ENCODE measurements at places on chromosomes 2 and 18.

DNA sequence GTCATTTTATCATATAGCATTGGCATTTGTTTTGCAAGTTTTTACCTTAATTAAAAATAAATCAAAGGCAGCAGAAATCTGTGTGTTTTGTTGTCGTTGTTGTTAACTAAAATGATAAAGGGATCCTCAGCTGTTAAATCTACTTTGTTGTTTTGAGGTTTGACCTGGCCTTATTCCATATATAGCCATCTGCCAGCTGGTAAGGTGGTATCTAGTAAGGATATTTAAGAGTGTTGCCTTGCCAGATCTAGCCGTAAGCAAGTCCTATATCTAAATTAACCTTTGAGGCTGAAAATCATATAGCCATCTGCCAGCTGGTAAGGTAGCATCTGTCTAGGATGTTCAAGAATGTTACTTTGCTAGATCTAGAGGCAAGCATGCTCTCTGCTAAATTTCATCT, 56.6 kb downstream of the BMPR2 start:
- no peak for DNase-seq

GRCh38 chr18:8140841-8141501, 468.3 kb upstream of the RAB12 start:
- DNase-seq: no peak

GRCh38 chr2:204109681-204110080, 173.1 kb downstream of the ICOS start:
- DNase-seq: no peak

DNA sequence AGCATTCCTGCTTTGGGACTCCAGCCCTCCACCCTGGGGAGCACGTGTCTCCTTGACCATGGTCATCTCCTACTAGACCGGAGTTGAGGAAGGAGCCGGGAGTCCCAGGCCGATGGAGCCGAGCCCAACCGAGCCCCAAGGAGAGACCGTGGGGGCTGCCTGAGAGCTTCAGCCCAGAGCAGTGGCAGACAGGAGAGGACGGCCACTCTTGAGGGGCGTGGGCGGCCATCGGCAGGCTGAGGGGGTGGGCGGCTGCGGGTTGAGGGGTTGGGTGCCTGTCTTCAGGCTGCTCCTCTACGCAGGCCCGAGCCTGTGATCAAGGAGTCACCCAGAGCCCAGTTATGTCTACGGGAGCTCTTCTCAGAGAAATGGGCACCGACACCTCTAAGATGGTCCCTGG, 158.7 kb downstream of the PXDN start:
- no peak for DNase-seq

- DNase-seq: no peak
Measured at GRCh38 chr2:84388133-84388532, 70.9 kb downstream of the SUCLG1 start.

DNA sequence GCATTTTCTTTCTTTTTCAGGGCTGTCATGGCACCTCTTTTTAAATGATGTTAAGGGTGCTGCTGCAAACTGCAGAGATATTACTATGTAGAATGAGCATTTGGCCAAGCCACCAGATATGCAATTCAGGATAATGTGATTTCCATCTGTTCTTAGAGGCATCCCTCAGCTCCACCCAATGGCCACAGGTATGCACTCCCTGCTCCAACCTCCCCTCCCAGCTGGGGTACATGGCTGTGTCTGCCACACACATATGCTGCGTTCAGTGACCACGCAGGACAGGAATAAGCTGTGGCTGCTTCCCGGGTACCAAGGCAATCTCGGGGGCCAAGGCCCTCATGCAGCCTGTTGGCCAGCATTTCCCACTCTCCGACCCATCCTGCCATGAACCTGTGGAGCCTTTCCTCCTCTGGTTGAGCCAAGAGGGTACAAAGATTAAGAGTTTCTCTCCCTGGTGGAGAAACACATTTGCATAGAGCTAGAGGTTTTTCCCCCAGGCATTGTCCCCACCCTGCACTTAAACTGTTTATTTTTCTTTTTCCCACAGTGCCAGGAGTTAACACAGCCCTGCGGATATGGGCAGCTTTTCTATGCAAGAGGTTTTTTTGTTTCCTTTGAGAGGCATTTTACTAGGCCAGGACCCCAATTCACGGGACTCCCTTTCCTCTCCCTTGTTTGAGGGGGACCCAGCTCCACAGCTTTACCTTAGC, 147.0 kb downstream of the GCA start:
- no peak for DNase-seq
